ENCODE measurements at places on chromosomes 3 and 15.

DNA sequence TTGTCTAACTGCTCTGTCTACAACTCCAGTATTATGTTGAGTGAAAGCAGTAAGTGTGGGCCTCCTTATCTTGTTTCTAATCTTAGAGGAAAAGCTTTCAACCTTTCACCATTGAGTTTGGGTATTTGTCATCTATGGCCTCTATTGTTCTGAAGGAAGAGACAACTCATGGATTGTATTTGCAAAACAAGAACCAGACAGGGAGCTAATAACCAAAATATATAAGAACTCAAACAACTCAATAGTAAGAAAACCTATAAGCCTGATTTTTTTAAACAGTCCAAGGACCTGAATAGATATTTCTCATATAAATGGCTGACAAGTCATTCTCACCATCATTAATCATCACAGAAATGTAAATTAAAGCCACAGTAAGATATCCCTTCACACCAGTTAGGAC is 113.0 kb downstream of the TAFA4 start:
- DNase-seq = no peak

- DNase-seq = no peak
These were observed at the start of gene STX19 for GRCh38 chr3:94028093-94028837. Gene STX19, minus strand, starts transcription at chr3:94028597. Its CDS starts 13,328 bp downstream, at chr3:94015269.

GRCh38 chr15:34729056-34729455 is 25.7 kb downstream of the GJD2 start:
- no peak for DNase-seq

DNA sequence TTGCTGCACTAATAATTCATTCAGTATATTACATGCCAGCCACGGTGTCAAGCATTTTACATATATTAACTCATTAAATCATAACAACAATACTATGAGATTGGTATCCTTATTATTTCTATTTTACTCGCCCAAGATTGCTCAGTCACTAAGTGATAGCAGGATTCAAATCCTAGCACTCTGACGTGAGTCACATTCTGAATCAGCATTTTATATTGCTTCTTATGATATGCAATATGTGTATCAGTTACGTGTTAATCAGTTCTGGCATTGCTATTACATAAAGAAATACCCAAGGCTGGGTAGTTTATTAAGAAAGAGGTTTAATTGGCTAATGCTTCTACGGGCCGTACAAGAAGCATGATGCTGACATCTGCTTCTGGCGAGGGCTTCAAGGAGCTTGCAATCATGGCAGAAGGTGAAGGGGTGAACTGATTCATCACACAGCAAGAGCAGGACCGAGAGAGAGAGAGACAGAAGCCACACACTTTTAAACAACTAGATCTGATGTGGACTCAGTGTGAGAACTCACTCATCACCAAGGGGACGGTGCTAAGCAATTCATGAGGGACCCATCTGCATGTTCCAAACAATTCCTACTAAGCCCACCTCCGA is 166.5 kb upstream of the TMCO5A start:
- no peak for DNase-seq

GRCh38 chr3:106795553-106795952 is 581.7 kb upstream of the CCDC54 start:
- no peak for DNase-seq

DNA sequence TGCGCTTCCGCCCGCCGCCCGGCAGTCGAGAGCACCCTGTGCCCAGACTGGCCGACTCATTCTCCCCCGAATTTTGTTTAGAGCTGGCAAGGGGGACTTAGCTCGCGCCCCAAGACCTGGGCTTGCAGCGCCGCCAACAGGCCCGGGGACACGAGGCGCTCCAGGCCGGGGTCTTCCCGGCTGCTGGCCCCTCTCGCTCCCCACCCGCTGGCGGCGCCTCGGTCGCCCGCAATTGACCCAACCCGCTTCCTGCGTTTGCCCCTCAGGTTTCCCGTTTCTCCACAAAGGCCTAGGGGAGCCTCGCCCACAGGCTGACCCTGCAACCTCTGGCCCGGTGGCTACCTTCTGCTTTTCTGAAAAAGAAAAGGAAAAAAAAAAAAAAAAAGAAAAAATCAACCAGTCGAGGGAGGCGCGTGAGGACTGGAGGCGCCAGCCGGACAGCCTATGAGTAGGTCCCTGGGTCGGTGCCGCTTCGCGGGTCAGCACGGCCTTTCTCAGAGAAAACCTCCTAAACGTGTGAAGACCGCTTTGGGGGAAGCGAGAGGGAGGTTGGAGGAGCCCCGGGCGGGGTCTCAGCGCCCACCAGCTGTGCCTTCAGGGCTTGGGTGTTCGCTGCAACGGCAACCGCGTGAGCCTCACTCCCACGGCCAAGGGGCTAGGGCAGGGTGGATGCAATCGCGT is 7.2 kb downstream of the FOXL2 start:
- no peak for DNase-seq

GRCh38 chr15:100131321-100132224 is 210.2 kb downstream of the ADAMTS17 start:
- DNase-seq = no peak

GRCh38 chr15:60343221-60343970 is 54.4 kb downstream of the ANXA2 start:
- no peak for DNase-seq

- DNase-seq = no peak
These were observed 225.6 kb downstream of the CACNA2D3 start for GRCh38 chr3:54347933-54348332.

- no peak for DNase-seq
These were observed 45.3 kb downstream of the SEMA6D start for GRCh38 chr15:47762621-47763020.

GRCh38 chr3:46565607-46566039 is 479 bp downstream of the LRRC2 start:
- DNase-seq = no peak

DNA sequence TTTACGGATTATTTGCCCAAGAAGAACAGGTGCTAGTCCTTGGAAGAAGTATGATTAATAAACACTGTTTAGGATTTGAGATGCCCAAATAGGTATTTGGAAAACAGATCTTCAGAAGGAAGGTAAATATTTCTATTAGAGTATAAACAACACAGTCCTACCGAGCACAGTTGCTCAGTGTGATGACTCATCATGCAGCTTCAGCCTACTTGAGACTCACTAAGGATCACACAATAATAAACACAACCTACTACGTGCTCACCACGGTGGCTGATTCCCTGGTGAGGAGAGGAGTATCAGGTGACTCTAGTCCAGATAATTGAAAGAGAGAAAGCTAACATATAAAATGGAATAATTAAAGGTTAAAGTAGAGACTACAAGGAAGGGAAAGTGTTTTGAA is 72.0 kb downstream of the PDZRN3 start:
- DNase-seq = no peak

DNA sequence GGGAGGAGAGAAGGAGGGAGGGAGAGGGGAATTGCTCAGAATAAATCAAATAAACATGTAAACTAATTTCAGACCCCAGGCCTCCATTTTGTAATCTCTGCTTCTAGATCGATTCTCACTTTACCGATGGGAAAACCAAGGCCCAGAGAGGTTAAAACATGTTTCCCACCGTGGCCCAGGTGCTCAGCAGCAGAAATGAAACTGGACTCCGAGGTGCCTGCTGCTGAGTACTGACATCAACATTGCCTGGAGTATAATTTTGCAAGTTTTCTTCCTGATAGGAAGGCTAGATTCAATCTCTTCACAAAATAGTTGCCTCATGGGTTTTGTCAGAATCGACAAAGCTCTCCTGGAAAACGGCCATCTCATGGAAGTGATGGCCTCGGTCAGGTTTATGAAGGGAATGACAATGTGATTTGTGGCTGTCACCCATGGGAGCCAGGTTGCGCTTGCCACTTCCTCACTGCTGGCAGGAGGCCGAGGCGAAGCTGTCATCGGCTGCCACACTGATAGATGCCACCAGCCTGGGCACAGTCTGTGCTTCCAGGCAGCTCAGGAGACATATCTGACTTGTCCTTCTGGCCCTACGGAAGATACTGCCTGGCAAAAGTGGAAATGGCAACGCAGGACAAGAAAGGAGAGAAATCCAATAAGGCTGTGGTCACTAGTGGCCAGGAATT is 133.1 kb upstream of the LRRN1 start:
- DNase-seq = no peak

DNA sequence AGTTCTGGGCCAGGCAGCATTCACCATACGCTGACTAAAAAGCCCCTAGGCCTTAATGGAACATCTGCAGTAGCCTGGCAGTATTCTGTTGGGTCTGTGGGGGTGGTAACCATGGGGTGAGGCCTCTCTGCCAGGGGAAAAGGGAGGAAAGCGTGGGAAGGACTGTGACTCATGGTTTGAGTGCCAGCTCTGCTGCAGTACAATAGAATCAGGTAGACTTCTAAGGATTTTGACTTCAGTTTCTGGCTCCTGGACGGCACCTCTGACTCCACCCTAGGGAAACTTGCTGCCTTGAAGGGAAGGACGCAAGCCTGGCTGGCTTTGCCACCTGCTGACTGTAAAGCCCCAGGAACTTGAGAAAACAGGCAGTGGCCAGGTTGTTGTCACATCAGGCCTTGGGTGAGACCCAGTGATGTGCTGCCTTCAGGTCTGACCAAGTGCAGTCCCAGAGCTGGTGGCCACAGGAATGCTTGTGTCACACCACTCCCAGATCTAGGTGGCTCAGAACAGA is 148.6 kb downstream of the SUCNR1 start:
- DNase-seq = no peak

DNA sequence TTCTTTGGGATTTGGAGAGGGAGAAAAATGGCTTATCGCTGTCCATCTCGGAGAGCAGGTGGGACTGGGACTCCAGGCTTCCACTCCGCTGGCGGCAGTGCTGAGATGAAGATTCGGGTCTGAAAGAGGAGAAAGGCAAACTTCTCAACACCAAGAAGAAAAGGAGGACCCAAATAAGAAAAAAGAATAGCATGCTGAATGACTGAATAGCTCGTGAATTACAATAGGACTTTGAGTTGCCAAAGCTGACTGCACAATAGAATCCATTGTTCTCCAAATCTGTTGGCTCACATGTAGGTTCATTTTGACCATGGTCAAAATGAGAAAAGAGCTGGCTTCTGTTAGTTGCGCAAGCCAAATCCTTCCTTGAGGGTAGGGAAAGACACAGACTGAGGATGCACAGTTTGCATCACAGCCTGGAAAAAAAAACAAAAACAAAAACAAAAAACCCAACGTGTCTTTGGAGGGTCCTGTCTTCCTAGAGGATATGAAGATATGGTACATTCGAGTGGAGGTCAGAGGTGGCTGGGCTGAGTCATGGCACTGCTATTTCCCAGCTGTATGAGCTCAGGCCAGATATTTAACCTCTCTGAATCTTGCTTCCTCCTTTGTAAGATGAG is 59.3 kb upstream of the LMOD3 start:
- DNase-seq = no peak

GRCh38 chr3:184258926-184259325 is 2.4 kb downstream of the CAMK2N2 start:
- DNase-seq = no peak

- DNase-seq = no peak
These were observed 98.8 kb upstream of the TNFAIP8L3 start for GRCh38 chr15:51193526-51193925.

GRCh38 chr3:197002701-197003454 is 26.7 kb downstream of the MELTF start:
- DNase-seq = peak; percentile 86

All from posterior cingulate gyrus (tissue), 11 donors.